ENCODE measurements at places on chromosomes 12 and 14.

GRCh38 chr12:50162230-50162629 lies 4.9 kb downstream of the CERS5 start:
- H3K4me1 ChIP-seq = no peaks in the 10 kb centered on the region
- no peak overlapping the region for H3K27ac ChIP-seq
- H3K27me3 ChIP-seq = no peaks in the 10 kb centered on the region
- DNase-seq = no peak
- H3K36me3 ChIP-seq = no peaks in the 10 kb centered on the region

DNA sequence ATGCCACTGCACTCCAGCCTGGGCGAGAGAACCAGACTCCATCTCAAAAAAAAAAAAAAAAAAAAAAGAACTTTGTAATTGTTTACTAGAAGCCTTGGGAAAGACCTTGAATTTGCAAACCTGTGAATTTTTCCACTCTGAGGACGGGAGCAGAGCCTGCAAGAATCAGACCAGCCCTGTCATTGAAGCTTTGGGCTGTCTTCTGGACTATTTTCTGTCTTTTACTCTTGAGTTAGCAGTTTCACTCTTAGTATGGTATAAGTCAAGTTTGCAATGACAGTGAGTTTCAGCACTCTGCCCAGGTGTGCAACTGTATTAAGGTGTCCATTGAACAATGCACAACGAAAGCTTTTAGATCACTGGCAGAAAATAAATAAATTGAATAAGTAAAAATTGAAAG lies 81.4 kb upstream of the KRAS start:
- H3K27ac ChIP-seq = no peak overlapping the region
- H3K36me3 ChIP-seq = no peaks in the 10 kb centered on the region
- no peaks in the 10 kb centered on the region for H3K27me3 ChIP-seq
- no peak for DNase-seq

- H3K27me3 ChIP-seq = no peaks in the 10 kb centered on the region
- H3K4me1 ChIP-seq = no peaks in the 10 kb centered on the region
- DNase-seq = no peak
- peak overlapping the region; percentile 56 for H3K27ac ChIP-seq
- no peak overlapping the region for H3K4me3 ChIP-seq
- H3K36me3 ChIP-seq = no peaks in the 10 kb centered on the region
Observed at GRCh38 chr12:3129301-3130056, 52.3 kb downstream of the TSPAN9 start.

DNA sequence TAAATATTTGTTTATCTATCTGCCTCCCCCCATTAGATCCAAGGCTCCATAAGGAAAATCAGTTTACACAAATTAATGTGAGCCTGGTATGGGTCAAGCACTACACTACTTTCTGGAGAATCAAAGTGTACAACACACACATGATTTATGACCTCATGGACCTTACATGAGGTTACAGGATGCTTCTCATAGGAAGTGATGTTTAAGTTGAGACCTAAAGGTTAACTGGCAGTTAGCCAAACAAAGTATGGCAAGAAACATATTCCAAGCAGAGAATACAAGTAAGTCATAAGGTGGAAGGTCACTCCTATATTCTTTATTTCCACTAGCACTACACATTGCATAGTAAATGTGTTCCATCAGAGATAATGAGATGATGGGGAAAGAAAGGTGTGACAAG lies 39.2 kb downstream of the OSBPL8 start:
- no peak for DNase-seq
- H3K4me1 ChIP-seq = no peaks in the 10 kb centered on the region
- H3K4me3 ChIP-seq = no peak overlapping the region
- no peaks in the 10 kb centered on the region for H3K36me3 ChIP-seq
- no peaks in the 10 kb centered on the region for H3K27me3 ChIP-seq

DNA sequence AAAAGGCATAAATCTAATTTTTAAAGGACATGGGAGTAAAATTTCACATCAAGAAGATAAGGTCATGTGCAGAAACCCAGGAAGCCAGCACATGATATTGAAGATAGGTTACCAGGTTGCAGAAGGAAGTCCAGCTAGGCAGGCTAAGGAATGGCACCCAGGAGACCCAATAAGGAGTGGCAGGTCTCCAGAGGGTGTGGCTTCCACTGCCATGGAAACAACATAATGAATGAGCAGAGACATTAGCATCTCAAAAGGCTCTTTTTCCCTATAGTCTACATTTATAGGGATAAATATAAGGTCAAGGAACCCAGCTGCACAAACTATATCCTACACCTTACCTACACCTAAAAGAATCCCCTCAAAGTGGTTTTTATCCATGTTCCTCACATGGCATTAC lies 275.9 kb downstream of the RPS29 start:
- no peaks in the 10 kb centered on the region for H3K36me3 ChIP-seq
- DNase-seq = no peak
- no peaks in the 10 kb centered on the region for H3K4me1 ChIP-seq
- H3K4me3 ChIP-seq = no peak overlapping the region

- no peak for DNase-seq
- H3K4me3 ChIP-seq = peak overlapping the region; percentile 50
- no peaks in the 10 kb centered on the region for H3K4me1 ChIP-seq
- H3K27me3 ChIP-seq = no peaks in the 10 kb centered on the region
Observed at GRCh38 chr12:4763549-4763948, 43.3 kb downstream of the GALNT8 start.

DNA sequence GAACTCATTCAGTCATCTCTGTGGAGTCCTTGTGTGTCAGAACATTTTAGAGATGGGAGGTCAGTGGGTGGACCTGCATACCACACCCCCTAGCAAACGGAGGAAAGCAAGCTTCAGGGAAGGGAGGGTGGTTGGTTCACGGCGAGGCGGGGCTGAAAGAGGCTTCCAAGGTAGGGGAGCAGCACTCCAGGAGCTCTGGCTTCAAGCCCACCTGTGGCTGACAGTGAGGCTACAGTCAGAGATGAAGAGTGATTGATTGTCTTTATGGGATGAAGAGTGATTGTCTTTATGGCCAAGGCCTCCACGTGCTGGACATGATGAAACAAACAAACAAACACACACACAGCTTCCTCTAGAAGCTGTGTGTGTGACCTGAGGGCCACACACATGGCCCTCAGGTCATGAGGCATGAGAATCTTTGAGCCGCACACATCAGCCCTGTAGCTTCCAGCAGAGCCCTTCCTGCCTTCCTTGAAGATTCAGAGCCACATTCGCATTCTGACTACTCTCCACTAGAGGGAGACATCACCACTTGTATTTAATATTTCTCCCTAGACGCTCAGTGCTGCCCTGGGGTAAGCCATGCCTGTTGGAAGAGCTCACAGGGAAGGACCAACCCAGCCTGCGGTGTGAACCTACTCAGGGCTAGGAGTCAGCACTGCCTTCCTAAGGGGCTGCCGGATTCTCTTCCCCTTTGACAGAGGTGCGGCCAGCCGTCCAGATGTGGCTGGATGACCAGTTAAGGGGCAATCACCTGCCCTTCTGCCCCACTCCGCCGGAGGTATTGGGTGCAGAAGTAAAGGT lies 54.4 kb upstream of the KCNA1 start:
- H3K27ac ChIP-seq = no peak overlapping the region
- DNase-seq = no peak

- no peaks in the 10 kb centered on the region for H3K4me1 ChIP-seq
- no peak overlapping the region for H3K27ac ChIP-seq
- H3K27me3 ChIP-seq = no peaks in the 10 kb centered on the region
- H3K36me3 ChIP-seq = no peaks in the 10 kb centered on the region
- no peak overlapping the region for H3K4me3 ChIP-seq
- DNase-seq = no peak
Observed at GRCh38 chr12:95230313-95230712, 12.7 kb downstream of the VEZT start.

- H3K27me3 ChIP-seq = no peaks in the 10 kb centered on the region
- no peak for DNase-seq
- H3K4me1 ChIP-seq = no peaks in the 10 kb centered on the region
- no peak overlapping the region for H3K4me3 ChIP-seq
- no peaks in the 10 kb centered on the region for H3K36me3 ChIP-seq
Observed at GRCh38 chr14:52879958-52880357, 70.9 kb downstream of the FERMT2 start.

- H3K27me3 ChIP-seq = peaks cover 69% of the 10 kb centered on the region
- no peaks in the 10 kb centered on the region for H3K4me1 ChIP-seq
- H3K27ac ChIP-seq = no peak overlapping the region
- no peaks in the 10 kb centered on the region for H3K36me3 ChIP-seq
Observed at GRCh38 chr14:104293851-104294627, 155.7 kb downstream of the KIF26A start.

- no peak overlapping the region for H3K4me3 ChIP-seq
- DNase-seq = no peak
- no peaks in the 10 kb centered on the region for H3K4me1 ChIP-seq
- H3K27ac ChIP-seq = no peak overlapping the region
- H3K36me3 ChIP-seq = no peaks in the 10 kb centered on the region
- H3K27me3 ChIP-seq = no peaks in the 10 kb centered on the region
Observed at GRCh38 chr12:98901189-98901588, 256.1 kb downstream of the APAF1 start.

- H3K4me3 ChIP-seq = no peak overlapping the region
- no peaks in the 10 kb centered on the region for H3K36me3 ChIP-seq
- H3K27me3 ChIP-seq = no peaks in the 10 kb centered on the region
- peak overlapping the region; percentile 22 for H3K27ac ChIP-seq
- DNase-seq = no peak
Observed at GRCh38 chr12:3896356-3896755, 23.2 kb upstream of the PARP11 start.

DNA sequence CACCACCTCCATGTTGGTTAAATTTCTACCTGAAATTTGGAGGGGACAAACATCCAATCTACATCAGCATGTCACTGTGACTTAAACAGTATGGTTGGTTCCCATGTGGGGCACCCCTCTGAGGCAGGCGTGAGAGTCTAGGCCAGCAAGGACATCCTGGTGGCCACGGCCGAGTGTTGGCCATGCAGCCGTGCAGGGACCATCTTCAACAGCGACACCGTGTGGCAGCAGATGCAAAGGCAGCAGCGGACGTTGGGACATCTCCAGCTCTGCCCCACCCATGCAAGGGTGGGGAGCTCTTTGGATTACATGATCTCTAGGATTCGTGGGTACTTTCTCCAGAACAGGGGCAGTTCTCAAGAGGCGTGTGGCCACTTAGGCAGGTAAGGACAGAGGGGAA lies 49.8 kb downstream of the NOC4L start:
- no peak overlapping the region for H3K4me3 ChIP-seq
- no peak for DNase-seq
- no peaks in the 10 kb centered on the region for H3K4me1 ChIP-seq
- no peaks in the 10 kb centered on the region for H3K27me3 ChIP-seq

GRCh38 chr14:22607291-22607690 lies 9.2 kb downstream of the ABHD4 start:
- no peak overlapping the region for H3K27ac ChIP-seq
- peaks cover 20% of the 10 kb centered on the region for H3K36me3 ChIP-seq
- H3K4me1 ChIP-seq = no peaks in the 10 kb centered on the region
- H3K27me3 ChIP-seq = no peaks in the 10 kb centered on the region
- H3K4me3 ChIP-seq = no peak overlapping the region
- no peak for DNase-seq

DNA sequence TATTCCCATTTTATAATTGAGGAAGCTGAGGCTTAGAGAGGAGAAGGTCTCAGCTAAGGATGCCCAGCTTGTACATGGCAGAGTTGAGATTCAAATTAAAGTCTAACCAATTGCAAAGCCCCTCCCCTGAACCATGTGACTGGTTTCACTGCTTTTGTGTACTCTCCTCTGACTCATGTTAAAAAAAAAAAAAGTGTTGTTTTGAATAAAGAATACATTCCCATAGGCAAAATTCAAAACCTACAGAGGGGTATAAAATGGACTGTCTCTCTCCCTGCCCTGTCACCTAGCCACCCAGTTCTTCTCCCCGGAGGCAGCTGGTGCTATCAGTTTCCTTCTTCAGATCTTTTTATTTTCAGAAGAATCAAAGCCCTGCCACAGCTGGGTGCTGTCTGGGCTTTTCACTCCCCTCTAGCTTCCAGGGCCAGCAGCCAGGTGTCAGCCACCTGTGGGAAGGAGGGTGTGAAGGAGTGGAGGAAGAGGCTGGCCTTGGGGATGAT lies 5.4 kb downstream of the PSMD9 start:
- no peaks in the 10 kb centered on the region for H3K27me3 ChIP-seq
- H3K27ac ChIP-seq = peak overlapping the region; percentile 32
- H3K36me3 ChIP-seq = no peaks in the 10 kb centered on the region

DNA sequence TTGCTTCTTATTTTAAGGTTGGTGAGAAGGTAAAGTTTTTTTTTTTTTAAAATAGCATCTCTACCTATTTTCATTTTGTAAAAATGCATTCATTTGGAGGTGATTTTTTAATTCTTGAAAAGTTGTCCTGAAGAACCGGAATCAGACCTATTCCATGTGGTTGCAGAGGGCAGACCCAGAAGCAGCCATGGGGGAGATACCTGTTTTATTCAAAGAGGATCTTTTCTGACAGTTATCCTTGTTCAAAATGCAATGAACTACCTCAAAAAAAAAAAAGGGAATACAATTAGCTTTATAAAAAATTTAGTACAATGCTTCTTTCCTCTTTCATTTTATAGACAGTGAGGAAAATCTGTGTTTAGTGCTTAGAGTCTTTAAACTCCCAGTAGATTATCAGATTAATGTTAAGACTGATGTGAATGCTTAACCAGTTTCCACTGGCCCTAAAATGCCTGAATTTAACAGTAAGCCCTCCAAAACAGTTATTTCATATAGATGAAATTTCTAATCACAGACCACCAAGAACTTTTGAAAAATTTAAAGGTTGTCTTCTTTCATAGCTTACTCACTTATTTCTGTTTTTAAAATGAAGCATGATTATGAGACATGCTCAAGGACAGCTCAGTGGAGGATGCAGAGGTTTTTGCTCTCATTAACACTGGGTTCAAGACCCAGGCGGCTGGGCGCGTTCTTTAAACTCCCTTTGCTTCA lies 8.6 kb upstream of the NEMF start:
- no peaks in the 10 kb centered on the region for H3K27me3 ChIP-seq
- DNase-seq = no peak
- H3K27ac ChIP-seq = peak overlapping the region; percentile 97
- no peaks in the 10 kb centered on the region for H3K36me3 ChIP-seq
- peaks cover 11% of the 10 kb centered on the region for H3K4me1 ChIP-seq
- peak overlapping the region; percentile 74 for H3K4me3 ChIP-seq

GRCh38 chr12:94165138-94165537 lies 16.8 kb downstream of the PLXNC1 start:
- no peak overlapping the region for H3K4me3 ChIP-seq
- H3K36me3 ChIP-seq = no peaks in the 10 kb centered on the region
- no peaks in the 10 kb centered on the region for H3K27me3 ChIP-seq
- no peak for DNase-seq

DNA sequence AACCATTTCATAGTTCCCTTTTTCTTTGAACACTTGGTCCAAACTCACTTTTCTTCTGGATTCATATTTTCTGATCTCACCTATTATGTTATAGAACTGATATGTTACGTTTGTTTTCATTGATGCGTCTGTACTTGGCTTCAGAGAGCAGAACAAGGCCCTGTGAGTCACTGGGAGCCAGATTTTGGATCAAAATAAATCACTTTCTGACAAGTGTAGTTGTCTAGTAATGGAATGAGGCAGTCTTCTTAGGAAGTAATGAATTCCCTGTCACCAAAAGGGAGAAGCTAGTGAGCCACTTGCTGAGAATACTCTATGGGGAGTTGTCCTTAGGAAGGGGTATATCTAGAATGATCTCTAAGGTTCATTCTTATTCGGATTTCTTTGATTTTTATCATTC lies 10.2 kb downstream of the BICD1 start:
- no peaks in the 10 kb centered on the region for H3K36me3 ChIP-seq
- H3K27me3 ChIP-seq = no peaks in the 10 kb centered on the region
- H3K4me1 ChIP-seq = no peaks in the 10 kb centered on the region
- DNase-seq = no peak
